Common myeloid progenitor, CD34-positive (primary cell): ENCODE measurements at places on chromosomes 11 and 22.

GRCh38 chr11:79159657-79160450 lies 281.0 kb downstream of the TENM4 start:
- DNase-seq, result no peak

DNA sequence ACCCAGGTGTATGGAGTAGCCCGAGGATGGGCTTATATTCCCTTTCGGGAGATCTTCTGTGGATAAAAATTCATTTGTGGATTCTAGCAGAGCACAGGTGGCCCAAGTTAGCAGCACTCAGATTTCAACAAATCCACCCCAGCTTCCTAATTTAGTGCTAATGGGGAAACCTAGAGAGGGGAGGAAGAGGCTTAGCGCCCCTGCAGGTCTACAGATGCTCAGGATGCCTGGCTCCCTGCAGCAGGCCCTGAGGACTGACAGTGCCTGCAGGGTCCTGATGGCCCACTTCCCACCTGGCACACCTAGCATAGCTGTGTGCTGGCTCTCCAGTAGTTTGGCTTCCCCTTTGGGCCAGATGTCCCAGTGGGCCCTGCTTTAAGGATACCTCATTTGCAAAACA lies 6.5 kb downstream of the DGAT2 start:
- DNase-seq, result no peak

GRCh38 chr11:78268591-78269410 lies 80.1 kb downstream of the USP35 start:
- DNase-seq, result no peak

- DNase-seq, result no peak
These were observed 1004.5 kb upstream of the CCDC90B start for GRCh38 chr11:84290647-84291046.

DNA sequence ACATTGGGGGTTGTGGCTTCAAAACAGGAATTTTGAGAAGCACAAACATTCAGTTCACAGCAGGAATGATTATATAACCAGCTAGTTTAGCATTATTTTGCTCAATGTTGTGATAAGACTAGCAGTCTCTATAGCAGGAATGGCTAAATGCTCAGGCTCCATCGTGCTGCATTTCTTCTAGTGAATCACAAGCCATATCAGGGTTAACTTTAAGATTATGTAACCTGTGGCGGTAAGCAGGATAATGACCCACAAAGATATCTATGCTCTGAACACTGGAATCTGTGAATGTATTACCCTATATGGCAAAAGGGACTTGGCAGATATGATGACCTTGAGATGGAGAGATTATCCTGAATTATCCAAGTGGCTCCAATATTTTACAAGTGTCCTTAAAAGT lies 14.8 kb downstream of the FSHB start:
- no peak for DNase-seq

GRCh38 chr22:36773935-36774334 lies 2.0 kb downstream of the IFT27 start:
- peak; percentile 65 for DNase-seq

DNA sequence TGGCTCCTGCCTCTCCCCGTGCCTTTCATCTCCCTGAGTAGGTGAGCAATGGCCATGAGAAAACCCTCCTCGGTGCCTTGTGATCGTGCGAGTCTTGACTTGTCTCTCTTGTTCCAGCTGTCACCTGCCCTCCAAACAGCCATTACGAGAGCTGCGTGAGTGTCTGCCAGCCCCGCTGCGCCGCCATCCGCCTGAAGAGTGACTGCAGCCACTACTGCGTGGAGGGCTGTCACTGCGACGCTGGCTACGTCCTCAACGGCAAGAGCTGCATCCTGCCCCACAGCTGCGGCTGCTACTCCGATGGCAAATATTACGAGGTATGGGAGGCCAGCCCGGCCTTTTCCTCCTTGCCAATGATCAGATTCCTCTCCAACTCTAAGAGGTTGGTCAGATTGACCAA lies 51.7 kb downstream of the TECTA start:
- no peak for DNase-seq

- no peak for DNase-seq
These were observed 808 bp upstream of the MSANTD2 start for GRCh38 chr11:124801014-124801413.

DNA sequence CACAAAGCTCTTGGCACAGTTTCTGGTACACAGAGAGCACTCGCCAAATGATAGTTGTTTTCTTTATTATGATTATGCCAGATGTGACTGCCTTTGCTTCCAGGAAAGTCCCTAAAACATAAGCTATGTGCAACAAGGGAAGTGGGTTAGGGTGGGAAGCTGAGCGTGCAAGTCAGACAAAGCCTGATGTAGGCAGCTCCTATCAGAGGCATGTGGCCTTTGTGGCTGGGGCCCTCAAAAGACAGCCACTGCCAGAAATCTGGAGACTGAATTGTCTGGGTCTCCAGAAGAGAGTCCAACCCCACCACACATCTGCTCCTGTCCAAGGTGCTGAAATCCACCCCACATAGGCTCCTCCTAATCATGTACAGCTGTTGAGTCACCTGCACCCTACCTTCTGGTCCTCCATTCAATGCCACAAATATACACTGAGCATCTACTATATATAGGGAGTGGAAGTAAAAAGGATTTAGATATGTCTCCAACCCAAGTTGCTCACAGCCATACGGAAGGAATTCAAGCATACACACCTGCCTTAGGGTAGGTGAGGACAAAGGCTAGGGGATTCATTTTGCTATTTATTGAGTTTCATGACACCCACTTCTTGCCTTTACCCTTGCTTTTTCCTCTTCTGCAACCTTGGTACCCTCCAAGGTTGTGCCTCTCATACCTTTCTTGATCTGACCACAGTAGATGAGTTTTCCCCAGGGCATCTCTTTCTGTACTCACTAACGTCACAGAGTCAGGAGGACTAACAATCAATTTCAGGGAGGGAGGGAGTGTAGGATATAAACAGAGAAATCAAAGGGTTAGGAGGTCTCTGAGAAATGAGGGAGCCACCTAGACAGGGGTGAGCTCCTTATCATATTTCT lies 12.4 kb downstream of the SEC14L3 start:
- peak; percentile 67 for DNase-seq

DNA sequence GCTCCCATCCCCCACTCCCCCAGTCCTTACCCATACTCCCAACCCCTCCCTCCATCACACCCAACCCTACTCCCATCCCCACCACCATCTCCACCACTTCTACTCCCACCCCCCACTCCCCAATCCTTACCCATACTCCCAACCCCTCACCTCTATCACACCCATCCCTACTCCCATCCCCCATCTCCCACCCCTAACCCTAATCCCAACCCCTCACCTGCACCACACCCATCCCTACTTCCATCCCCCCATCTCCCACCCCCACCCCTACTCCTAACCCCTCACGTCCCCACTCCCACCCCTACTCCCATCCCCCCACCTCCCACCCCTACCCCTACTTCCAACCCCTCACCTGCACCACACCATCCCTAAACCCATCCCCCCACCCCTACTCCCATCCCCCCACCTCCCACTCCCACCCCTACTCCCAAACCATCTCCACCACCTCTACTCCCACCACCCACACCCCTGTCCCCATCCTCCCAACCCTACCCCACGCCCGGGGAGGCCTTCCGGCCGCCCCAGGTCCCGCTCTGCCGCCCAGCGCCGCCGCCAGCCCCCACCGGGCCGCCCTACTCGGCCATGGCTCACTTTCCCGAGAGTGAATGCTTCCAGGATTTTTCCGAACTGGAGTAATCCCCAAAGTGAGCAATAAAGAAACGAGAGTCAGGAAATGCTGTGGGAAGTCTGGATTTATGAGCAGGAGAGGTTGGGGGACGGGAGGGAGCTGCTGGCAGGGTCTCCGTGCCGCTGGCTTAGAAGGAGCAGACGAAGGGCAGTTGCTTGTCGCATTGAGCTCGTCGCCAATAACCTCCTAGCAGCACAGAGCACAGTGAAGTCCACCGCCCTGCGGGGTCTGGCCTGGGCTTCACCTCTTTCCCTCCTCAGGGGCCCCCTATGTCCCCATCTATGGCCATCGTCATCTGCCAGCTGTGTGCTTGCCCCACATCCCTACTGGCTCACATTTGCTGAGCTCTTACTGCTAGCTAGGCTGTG lies 4.6 kb downstream of the PRG3 start:
- no peak for DNase-seq

- peak; percentile 56 for DNase-seq
These were observed 884 bp downstream of the IL10RA start for GRCh38 chr11:117986981-117987574.

DNA sequence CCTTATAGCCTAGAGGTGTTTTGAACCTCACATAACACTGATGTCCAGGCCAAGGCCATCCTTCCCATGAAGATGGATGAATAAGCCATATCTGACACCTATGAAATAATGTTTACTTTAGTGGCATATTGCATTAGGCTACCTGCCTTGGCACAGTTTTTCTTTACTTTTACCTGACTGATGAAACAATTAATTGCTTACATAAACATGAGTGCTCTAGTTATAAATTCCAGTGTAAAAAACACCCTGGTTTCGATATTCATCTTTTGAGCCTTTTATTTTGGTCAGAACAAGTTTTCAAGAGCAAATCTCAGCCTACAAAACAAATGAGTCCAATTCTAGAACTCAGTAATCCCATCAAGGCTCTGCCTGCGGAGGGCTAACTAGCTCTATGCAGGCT lies 7.0 kb upstream of the HBE1 start:
- DNase-seq, result no peak

GRCh38 chr11:35943713-35944502 lies at the start of gene LDLRAD3:
TSS of gene LDLRAD3 (plus strand) at chr11:35944062. CDS start at chr11:35944099, 37 bp downstream.
- peak; percentile 43 for DNase-seq

- no peak for DNase-seq
These were observed 7.4 kb downstream of the PYGM start for GRCh38 chr11:64752175-64752970.

- no peak for DNase-seq
These were observed 16.2 kb downstream of the MUC6 start for GRCh38 chr11:1020211-1020905.

DNA sequence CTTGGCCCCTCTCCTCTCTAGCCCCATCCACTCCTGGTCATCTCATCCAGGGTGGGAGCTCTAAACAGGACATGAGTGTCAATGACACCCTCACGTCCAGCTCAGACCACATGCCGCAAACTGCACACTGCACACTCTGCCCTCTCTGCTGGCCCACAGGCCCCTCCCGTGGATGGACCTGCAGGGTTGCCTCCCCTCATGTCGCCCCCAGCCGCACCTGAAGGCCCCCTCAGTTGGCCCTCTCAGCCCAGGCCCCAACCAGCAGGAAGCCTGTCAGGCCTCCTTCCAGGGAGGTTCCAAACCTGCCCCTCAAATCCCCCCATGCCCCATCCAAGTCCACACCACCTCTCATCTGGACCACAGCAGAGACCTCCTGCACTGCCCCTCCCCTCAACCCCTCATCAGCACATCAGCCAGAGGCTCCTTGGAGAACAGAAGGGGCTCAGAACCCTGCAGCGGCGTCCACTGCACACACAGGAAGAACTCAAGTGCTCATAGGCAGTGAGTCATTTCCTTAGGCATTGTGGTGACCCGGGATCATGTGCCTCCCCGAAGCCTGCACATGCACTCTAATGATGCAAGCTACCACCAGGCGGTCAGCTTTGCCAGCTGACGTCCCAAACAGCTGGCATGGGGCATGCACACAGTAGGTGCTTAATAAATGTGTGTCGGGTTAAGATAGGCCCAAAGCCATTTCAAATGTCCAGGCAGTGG lies 12.9 kb upstream of the CDKN1C start:
- DNase-seq, result peak; percentile 96

- DNase-seq, result no peak
These were observed 1418.2 kb downstream of the TBC1D22A start for GRCh38 chr22:48180631-48181030.

- DNase-seq, result no peak
These were observed 18.1 kb downstream of the CSRP3 start for GRCh38 chr11:19183646-19184045.

- DNase-seq, result no peak
These were observed 47.4 kb upstream of the FGF3 start for GRCh38 chr11:69866648-69867047.

GRCh38 chr11:1667121-1667850 lies 29.7 kb upstream of the KRTAP5-6 start:
- DNase-seq, result no peak

GRCh38 chr11:94196363-94196762 lies 67.7 kb downstream of the PANX1 start:
- no peak for DNase-seq

DNA sequence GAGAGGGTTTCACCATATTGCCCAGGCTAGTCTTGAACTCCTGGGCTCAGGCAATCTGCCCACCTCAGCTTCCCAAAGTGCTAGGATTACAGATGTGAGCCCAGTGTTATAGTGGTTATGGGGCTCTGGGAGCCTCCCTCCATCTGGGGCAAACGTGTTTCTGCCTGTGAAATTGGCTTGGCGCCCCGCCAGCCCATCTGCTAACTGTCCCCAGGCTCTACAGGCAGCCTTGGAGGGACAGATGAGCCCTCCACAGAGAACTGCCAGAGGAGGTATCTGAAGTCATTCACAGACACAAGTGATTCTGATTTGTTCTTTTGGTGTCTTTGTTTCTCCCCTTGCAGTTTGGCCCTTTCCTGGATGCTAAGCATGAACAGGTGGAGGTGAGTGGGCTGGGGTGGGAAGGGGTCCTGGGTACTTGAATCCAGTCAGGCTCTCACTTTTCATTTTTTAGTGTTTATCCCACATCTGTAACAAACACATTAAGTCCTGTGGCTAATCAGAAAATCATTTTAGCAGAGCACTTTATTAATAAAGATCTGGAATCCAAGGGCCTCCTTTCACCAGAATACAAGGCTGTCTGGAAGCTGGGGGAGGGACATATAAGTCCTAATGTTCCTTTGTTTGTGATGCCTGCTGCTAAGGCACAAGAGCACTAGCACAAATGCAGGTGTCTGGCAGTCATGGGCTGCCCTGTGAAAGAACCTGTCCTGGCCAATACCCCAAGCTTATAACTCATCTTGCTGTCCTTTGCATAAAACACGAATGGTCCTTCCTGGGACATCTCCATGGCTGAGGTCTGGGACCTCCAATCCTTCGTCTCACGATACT lies 25.7 kb upstream of the CDC42EP2 start:
- DNase-seq, result peak; percentile 34

GRCh38 chr11:64513523-64513922 lies 77.5 kb upstream of the SLC22A12 start:
- no peak for DNase-seq

- DNase-seq, result peak; percentile 56
These were observed 576 bp upstream of the SC5D start for GRCh38 chr11:121291896-121292494.

DNA sequence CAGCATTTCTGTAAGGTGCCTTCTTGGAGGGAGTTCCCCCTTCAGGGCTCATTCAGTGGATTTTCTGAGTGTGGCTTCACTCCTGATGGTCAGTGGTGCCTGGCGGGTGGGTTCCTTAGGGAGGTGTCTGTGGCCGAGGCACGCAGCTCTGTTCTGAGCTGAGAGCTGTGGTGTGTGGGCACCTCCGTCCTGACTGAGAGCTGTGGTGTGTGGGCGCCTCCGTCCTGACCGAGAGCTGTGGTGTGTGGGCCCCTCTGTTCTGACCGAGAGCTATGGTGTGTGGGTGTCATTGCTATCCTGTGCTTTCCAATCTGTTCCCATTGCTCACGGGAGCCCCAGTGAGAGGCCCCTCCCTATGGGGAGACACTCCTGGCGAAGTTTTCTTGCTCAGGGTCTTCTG lies 39.8 kb downstream of the MUC6 start:
- DNase-seq, result no peak

GRCh38 chr11:128985880-128986279 lies 43.2 kb upstream of the TP53AIP1 start:
- no peak for DNase-seq

GRCh38 chr11:34707462-34707840 lies 86.6 kb downstream of the EHF start:
- DNase-seq, result no peak
